Spleen (tissue), 13 donors: ENCODE measurements at places on chromosomes 11 and 22. TPM values are rescaled to one million over a fixed set of nuclear protein-coding genes. Genes with fewer than 3 reads are reported as not detected.
A peak's percentile ranks its signal among the peaks of the same experiment; 100 is the strongest.

The MS4A14 gene
- 7.2 TPM for total RNA-seq

The SYCE3 gene
- total RNA-seq: not detected

DNA sequence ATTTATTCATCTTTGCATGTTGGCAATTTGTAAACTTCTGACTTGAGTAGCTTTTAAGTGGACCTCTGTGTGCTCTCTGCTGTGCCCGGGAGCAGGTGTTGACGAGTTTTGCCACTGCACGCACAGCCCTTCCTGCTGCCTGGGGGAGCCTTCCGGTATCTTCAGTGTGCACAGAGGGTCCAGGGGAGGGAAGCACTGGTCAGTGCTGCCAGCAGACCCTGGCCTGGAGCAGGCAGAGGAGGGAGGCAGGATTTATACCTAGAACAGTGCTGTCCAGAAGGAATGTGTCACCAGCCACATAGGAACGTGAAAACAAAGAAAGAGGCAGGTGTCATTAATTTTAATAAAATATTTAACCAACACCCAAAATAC lies 403.6 kb downstream of the TBC1D22A start:
- no peaks in the 10 kb centered on the region for H3K27me3 ChIP-seq
- DNase-seq: peak; percentile 22
- H3K4me1 ChIP-seq: peaks cover 15% of the 10 kb centered on the region
- peaks cover 4% of the 10 kb centered on the region for H3K36me3 ChIP-seq

DNA sequence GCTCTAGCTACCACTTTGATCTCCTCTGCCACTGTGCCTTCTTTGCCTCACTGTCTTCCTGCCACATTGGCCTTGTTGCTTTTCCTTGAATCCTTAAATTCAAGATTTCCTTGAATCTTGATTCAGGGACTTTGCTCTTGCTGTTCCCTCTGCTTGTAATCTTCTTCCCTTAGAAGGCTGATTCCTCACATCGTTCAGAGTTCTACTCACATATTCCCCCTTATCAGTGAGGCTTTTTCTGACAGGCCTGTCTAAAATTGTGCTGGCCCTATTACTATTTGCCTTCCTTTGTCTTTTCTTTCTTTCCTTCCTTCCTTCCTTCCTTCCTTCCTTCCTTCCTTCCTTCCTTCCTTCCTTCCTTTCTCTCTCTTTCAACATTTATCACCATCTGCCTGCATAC lies 206.9 kb upstream of the CCDC90B start:
- DNase-seq: no peak
- no peak overlapping the region for H3K27ac ChIP-seq
- H3K4me3 ChIP-seq: no peak overlapping the region
- H3K27me3 ChIP-seq: no peaks in the 10 kb centered on the region
- no peaks in the 10 kb centered on the region for H3K36me3 ChIP-seq
- no peaks in the 10 kb centered on the region for H3K4me1 ChIP-seq

- H3K27me3 ChIP-seq: no peaks in the 10 kb centered on the region
- H3K36me3 ChIP-seq: no peaks in the 10 kb centered on the region
- H3K27ac ChIP-seq: no peak overlapping the region
- H3K4me3 ChIP-seq: no peak overlapping the region
- no peaks in the 10 kb centered on the region for H3K4me1 ChIP-seq
- peak; percentile 44 for DNase-seq
Observed at GRCh38 chr11:70682760-70683159, 284.4 kb downstream of the CTTN start.

The STK33 gene
- total RNA-seq: 3.9 TPM
